ENCODE measurements at places on chromosomes 5 and 9. TPM values are rescaled to one million over a fixed set of nuclear protein-coding genes. Genes with fewer than 3 reads are reported as not detected.

The CCDC187 gene
- 0.09 TPM for total RNA-seq

DNA sequence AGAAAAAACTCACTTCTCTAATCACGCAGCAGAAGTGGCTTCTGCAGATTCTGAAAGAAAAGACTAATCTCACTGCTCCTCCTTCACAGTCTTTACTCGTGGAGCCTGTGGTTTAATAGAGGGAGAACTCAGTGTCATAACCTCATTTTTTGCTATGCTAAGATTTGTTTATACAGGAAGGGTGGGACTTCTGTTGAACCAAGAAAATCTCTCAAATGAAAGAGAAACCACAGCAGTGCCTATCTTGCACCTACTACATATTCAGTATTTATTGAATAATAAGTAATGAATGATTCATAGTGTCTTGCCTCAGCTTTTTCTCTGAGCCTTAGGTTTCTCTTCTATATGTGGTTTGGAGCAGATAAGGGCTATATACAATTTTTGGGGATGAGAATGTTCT, 136.1 kb upstream of the DMAC1 start:
- no peaks in the 10 kb centered on the region for H3K27me3 ChIP-seq
- DNase-seq, result no peak
- no peak overlapping the region for H3K27ac ChIP-seq
- H3K4me3 ChIP-seq, result no peak overlapping the region
- no peaks in the 10 kb centered on the region for H3K4me1 ChIP-seq

DNA sequence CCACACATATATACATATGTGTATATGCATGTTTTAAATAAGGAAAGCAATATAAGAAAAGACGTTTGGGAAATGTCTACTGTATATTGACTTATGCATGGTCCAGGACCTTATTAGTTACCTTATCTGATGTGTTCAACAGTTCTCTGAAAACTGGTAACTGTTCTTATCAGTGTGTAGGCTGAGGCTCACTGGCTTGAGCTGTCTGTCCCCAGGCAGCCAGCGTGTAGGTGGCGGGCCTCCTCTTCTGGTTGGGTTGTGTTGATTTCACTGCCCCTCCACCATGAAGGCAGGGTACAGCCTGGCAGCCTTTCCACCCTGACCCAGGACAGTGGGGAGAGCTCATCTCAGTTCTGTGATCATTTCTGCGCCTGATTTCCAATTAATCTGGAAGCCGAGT, 38.7 kb upstream of the SEMA4D start:
- no peaks in the 10 kb centered on the region for H3K27me3 ChIP-seq
- 0 out of 2 replicates have a peak, but pooled peaks cover 3% of the 10 kb centered on the region for H3K4me1 ChIP-seq
- H3K36me3 ChIP-seq, result no peaks in the 10 kb centered on the region
- no peak overlapping the region for H3K27ac ChIP-seq

The PCDHGB7 gene
- 2.4 TPM for total RNA-seq

The ANKRD18A gene
- 2.6 TPM for total RNA-seq

GRCh38 chr9:129598089-129598596, 22.8 kb downstream of the C9orf50 start:
- no peak for DNase-seq
- peaks cover 30% of the 10 kb centered on the region for H3K4me1 ChIP-seq

DNA sequence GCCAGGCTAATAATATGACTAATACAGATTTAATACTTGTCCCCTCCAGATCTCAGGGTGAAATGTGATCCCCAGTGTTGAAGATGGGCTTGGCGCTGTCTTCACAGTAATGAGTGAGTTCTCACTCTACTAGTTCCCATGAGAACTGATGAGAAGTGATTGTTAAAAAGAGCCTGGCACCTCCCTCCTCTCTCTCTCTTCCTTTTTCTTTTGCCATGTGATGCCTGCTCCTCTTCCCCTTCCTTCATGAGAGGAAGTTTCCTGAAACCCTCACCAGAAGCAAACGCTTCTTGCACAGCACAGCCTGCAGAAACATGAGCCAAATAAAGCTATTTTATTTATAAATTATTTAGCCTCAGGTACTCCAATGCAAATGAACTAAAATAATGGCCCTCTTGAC, 55.2 kb downstream of the GLDC start:
- H3K27me3 ChIP-seq, result no peaks in the 10 kb centered on the region
- peak overlapping the region; percentile 71 for H3K27ac ChIP-seq
- H3K4me3 ChIP-seq, result no peak overlapping the region
- peaks cover 2% of the 10 kb centered on the region for H3K36me3 ChIP-seq

DNA sequence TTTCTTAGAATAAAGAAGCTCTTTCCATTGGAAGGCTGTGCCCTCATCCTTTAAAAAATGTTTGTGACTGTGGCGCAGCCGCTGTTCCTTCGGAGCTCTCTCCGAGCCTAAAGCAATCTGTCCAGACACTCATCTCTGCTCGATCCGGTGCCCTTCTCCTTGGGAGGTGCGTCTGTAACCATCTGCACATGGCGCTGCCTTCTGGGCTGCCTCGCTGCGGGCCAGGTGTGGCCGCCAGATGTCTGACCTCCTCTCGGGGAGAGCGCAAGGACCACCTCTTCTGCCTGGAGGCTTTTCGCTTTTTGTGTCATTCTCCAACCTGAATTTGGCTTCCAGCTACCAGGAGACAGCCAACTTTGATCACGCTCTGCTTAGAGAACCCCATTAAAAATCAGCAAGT, 153.4 kb upstream of the PTCH1 start:
- no peak overlapping the region for H3K27ac ChIP-seq
- no peak overlapping the region for H3K4me3 ChIP-seq
- no peaks in the 10 kb centered on the region for H3K4me1 ChIP-seq
- no peaks in the 10 kb centered on the region for H3K36me3 ChIP-seq
- H3K27me3 ChIP-seq, result no peaks in the 10 kb centered on the region

DNA sequence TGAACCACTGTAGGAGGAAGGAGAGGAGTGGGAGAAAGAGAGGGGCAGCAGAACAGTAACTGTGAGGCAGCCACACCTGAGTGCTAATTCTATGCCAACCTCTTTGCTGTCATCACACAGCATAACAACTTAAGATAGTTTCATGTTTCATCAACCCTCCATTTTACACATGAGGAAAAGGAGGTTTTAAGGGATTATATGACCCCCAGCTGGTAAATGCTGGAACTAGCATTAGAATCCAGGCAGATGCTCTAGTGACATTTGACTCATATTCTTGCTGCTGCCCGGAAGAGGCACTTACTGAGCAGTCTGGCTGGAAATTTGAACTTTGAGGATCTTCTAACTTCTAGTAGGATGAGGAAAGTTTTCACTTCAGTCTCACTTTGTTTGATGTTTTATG, 24.1 kb upstream of the VLDLR start:
- H3K4me1 ChIP-seq, result no peaks in the 10 kb centered on the region
- H3K36me3 ChIP-seq, result no peaks in the 10 kb centered on the region
- H3K27ac ChIP-seq, result no peak overlapping the region
- no peaks in the 10 kb centered on the region for H3K27me3 ChIP-seq

- no peaks in the 10 kb centered on the region for H3K36me3 ChIP-seq
- H3K4me3 ChIP-seq, result peak overlapping the region; percentile 60
- H3K27ac ChIP-seq, result peak overlapping the region; percentile 14
- DNase-seq, result no peak
Observed at GRCh38 chr5:102865171-102865509, 110.0 kb downstream of the PAM start.

The PLAC8L1 gene
- total RNA-seq, result not detected

- H3K27ac ChIP-seq, result no peak overlapping the region
- DNase-seq, result no peak
- no peaks in the 10 kb centered on the region for H3K36me3 ChIP-seq
Observed at GRCh38 chr9:70933321-70933720, 188.1 kb downstream of the TRPM3 start.

The ZDHHC21 gene
- 6.8 TPM for total RNA-seq

The NPM1 gene
- 2,207 TPM for total RNA-seq

DNA sequence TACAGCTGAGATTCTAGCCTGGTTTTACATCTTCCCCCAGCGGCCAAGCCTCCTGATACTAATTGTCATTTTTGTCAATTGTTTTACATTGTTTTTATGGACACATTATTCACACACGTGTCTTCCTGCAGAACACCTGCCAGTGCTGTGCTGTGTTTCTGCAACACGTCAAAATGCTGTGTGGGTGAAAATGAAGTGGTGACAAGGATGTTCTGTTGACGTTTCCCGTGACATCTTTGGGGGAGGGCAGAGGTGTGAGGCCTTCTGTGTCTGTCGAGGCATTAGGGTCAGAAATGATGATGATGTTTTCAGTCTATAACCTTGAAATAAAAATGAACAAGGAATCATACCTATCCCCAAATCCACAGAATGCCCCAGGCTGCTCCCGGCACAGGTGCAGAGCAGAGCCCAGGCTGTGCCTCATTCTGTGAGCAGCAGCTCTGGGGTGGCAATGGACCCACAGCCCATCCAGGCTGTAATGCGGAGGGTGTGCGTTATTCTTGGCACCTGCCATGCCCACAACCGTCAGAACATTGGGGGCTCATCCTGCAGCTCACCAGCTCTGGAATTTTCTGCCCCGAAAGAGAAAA, 23.6 kb upstream of the CEP72 start:
- no peak for DNase-seq
- H3K4me3 ChIP-seq, result no peak overlapping the region
- H3K4me1 ChIP-seq, result no peaks in the 10 kb centered on the region
- no peaks in the 10 kb centered on the region for H3K36me3 ChIP-seq

GRCh38 chr5:36606428-36607113, at the start of gene SLC1A3:
Gene SLC1A3, plus strand, starts transcription at chr5:36606606. Its CDS starts 1,818 bp downstream, at chr5:36608424.
- H3K4me1 ChIP-seq, result peaks cover 55% of the 10 kb centered on the region
- no peaks in the 10 kb centered on the region for H3K27me3 ChIP-seq
- H3K4me3 ChIP-seq, result peak within 1 kb of the TSS; percentile 40

DNA sequence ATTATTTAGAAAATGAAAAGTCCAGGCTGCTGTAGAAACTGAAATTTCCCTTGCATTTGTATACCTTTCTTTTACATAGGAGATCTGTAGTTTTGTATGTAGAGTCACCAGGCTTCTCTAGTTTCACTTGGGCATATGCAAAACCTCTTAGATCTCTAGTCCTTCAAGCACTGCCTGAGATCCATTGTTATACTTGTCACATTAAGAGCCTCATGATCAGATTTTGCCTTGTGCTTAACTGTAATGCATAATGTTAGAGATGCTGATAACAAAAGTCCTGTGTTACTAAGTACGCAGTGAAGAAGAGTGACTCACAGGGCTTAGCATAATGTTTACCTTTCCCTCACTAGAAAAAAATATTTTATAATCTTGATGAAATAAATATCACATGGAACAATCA, 250.2 kb downstream of the CYLC2 start:
- no peaks in the 10 kb centered on the region for H3K36me3 ChIP-seq
- H3K4me1 ChIP-seq, result no peaks in the 10 kb centered on the region
- H3K27ac ChIP-seq, result no peak overlapping the region
- DNase-seq, result no peak
- H3K4me3 ChIP-seq, result no peak overlapping the region

DNA sequence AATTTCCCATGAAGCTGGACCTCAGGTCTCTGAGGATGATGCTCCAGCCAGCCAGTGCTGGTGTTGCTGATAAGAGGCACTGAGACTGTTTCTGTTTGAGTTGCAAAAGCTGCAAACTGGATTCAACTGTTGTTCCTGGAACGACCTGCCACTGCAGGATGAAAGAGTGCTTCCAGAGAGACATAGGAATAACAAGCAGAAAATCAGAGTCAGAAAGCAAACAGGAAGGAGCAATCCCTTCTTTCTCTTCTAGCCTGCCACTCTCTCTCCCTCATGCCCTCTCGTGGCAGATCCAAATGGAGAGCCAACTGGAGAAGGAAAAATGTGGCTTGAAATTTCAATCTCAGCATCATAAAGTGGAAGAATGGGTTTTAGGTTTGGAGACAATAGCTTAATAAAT, 110.4 kb downstream of the STARD4 start:
- H3K27me3 ChIP-seq, result no peaks in the 10 kb centered on the region
- no peak overlapping the region for H3K27ac ChIP-seq
- no peak overlapping the region for H3K4me3 ChIP-seq
- no peak for DNase-seq
- no peaks in the 10 kb centered on the region for H3K36me3 ChIP-seq
- 0 out of 2 replicates have a peak, but pooled peaks cover 3% of the 10 kb centered on the region for H3K4me1 ChIP-seq

DNA sequence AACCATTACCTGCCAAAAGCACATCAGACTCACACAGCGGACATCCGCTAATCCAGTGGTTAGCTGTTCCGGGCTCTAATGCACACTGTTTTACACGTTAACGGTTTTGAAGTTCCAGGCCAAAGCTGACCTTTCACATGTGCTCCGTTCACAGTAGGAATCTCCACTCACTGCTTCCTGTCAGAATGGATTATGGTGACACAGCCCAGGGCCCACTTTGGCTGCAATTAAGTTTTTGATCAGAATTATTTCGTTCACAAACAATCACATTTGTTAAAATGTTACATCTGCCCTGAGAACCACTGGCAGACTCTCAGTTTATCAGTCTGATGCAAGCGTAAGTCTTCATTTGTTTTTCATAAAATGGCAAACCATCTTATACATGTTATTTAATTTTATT, 30.2 kb upstream of the CATSPER3 start:
- H3K36me3 ChIP-seq, result no peaks in the 10 kb centered on the region
- no peaks in the 10 kb centered on the region for H3K4me1 ChIP-seq
- H3K27me3 ChIP-seq, result no peaks in the 10 kb centered on the region
- DNase-seq, result no peak
- no peak overlapping the region for H3K4me3 ChIP-seq

Data from Caco-2 (cell line).